IPS DF 6.9 (cell line): ENCODE measurements at places on chromosomes 6 and 20.

DNA sequence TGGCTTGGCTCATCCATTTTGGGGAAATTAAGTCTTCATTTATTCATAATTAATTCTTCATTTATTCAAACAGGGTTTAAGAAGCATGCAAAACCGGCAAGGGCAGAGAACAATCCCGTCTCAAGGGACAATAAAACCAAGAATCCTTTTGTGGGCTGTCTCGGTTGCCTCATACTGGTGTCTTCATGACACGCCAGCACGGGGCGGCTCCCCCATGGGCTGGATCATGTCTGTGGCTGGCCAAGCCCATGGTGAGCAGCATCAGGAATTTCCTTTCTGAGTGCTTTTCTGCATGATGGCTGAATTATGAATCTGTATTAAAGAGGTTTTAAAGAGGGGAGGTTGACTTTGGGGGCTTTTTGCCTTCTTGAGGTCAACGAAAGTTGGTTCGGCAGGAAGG lies 38.3 kb upstream of the DUSP22 start:
- no peak overlapping the region for H3K27ac ChIP-seq
- H3K4me3 ChIP-seq: no peak overlapping the region
- no peak for DNase-seq
- H3K36me3 ChIP-seq: no peaks in the 10 kb centered on the region

- no peaks in the 10 kb centered on the region for H3K27me3 ChIP-seq
- H3K4me3 ChIP-seq: no peak overlapping the region
- H3K36me3 ChIP-seq: no peaks in the 10 kb centered on the region
- no peak for DNase-seq
Measured at GRCh38 chr6:11969092-11969491, 43.0 kb upstream of the HIVEP1 start.

- DNase-seq: no peak
- H3K27me3 ChIP-seq: no peaks in the 10 kb centered on the region
- no peaks in the 10 kb centered on the region; the same call in 1 of the 2 replicates for H3K36me3 ChIP-seq
- H3K4me1 ChIP-seq: no peaks in the 10 kb centered on the region
Measured at GRCh38 chr20:64234291-64234791, 21.2 kb upstream of the PCMTD2 start.

DNA sequence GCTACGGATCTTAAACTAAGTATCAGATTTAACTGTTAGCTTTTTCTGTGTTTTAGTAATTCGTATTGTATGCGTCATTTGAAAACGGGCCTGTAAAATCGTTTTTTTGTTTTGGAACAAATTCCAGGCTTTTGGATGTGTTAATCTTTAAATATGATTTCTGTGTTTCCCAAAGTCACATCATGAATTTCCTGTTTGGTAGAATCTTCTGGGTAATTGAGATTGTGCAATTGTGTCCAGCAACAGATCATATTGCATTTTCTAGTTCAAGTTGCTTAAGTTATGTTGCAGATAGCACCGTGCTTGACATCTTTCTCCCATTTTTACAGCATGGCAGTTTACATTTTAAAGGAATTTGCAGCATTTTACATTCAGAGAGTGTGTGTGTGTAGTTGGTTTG lies 1.9 kb downstream of the MAPK14 start:
- H3K27me3 ChIP-seq: no peaks in the 10 kb centered on the region
- H3K36me3 ChIP-seq: no peaks in the 10 kb centered on the region
- H3K4me1 ChIP-seq: peaks cover 3% of the 10 kb centered on the region

DNA sequence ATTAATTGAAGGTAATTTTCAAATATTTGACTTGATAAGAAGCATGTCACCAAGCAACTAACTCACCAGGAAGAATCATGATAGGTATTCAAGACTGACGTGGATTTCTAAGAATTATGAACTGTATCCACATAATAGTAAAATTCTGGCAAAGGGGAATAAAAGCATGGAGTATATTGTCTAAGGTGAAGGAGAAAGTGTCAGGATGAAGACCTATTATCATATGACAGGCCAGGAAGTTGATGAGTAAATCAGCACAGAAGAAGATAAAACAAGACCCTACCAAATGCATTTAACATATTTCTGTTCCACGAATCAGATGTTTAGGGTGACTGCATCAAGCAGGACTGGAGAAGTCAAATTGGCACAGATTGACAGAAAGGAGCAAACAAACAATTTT lies 362.7 kb upstream of the MMS22L start:
- DNase-seq: no peak
- no peaks in the 10 kb centered on the region for H3K4me1 ChIP-seq
- no peak overlapping the region for H3K4me3 ChIP-seq
- no peaks in the 10 kb centered on the region for H3K36me3 ChIP-seq
- H3K27me3 ChIP-seq: no peaks in the 10 kb centered on the region

- no peaks in the 10 kb centered on the region for H3K27me3 ChIP-seq
- no peak for DNase-seq
- H3K4me1 ChIP-seq: no peaks in the 10 kb centered on the region
- H3K27ac ChIP-seq: no peak overlapping the region
Measured at GRCh38 chr20:32368925-32369324, 10.8 kb downstream of the ASXL1 start.

- peaks cover 3% of the 10 kb centered on the region; the same call in 1 of the 2 replicates for H3K4me1 ChIP-seq
- H3K36me3 ChIP-seq: no peaks in the 10 kb centered on the region
- DNase-seq: no peak
- no peak overlapping the region for H3K4me3 ChIP-seq
Measured at GRCh38 chr6:107815846-107816245, 8.3 kb downstream of the SCML4 start.

GRCh38 chr6:99232056-99232455 lies 117.4 kb downstream of the FAXC start:
- H3K27me3 ChIP-seq: no peaks in the 10 kb centered on the region
- no peaks in the 10 kb centered on the region for H3K36me3 ChIP-seq
- no peak for DNase-seq
- H3K27ac ChIP-seq: no peak overlapping the region
- no peaks in the 10 kb centered on the region for H3K4me1 ChIP-seq

DNA sequence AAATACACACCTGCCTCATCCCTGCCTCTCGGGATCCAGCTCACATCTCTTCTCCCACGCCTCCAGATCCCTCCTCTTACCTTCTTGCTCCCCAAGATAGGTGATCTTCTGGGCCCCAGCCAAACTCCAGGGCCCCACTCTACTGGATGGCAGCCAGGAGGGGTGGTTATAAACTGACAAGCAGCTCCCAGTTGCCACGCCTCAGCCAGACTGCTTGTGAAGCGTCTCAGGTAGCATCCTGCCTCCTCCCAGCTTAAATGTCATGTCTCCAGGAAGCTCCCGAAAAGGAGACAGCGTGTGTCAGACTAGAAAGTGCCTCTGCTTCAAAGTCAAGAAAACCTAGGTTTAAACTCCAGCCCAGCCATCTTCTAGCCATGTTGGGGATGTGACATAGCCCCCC lies 114.1 kb downstream of the LRFN2 start:
- H3K36me3 ChIP-seq: no peaks in the 10 kb centered on the region
- H3K4me3 ChIP-seq: no peak overlapping the region
- peaks cover 5% of the 10 kb centered on the region for H3K4me1 ChIP-seq
- DNase-seq: no peak

GRCh38 chr6:25387483-25387882 lies 108.3 kb downstream of the CARMIL1 start:
- H3K4me1 ChIP-seq: no peaks in the 10 kb centered on the region
- H3K4me3 ChIP-seq: no peak overlapping the region
- no peak for DNase-seq
- H3K36me3 ChIP-seq: no peaks in the 10 kb centered on the region
- no peaks in the 10 kb centered on the region for H3K27me3 ChIP-seq
- H3K27ac ChIP-seq: no peak overlapping the region

GRCh38 chr6:129320892-129321291 lies 389.1 kb downstream of the ARHGAP18 start:
- no peak for DNase-seq
- H3K4me1 ChIP-seq: peaks cover 1% of the 10 kb centered on the region; the same call in 1 of the 2 replicates
- no peak overlapping the region for H3K27ac ChIP-seq
